ENCODE measurements at places on chromosomes 6 and 20.

- DNase-seq, result no peak
Observed at GRCh38 chr6:28005975-28006374, 48.9 kb downstream of the OR2B6 start.

DNA sequence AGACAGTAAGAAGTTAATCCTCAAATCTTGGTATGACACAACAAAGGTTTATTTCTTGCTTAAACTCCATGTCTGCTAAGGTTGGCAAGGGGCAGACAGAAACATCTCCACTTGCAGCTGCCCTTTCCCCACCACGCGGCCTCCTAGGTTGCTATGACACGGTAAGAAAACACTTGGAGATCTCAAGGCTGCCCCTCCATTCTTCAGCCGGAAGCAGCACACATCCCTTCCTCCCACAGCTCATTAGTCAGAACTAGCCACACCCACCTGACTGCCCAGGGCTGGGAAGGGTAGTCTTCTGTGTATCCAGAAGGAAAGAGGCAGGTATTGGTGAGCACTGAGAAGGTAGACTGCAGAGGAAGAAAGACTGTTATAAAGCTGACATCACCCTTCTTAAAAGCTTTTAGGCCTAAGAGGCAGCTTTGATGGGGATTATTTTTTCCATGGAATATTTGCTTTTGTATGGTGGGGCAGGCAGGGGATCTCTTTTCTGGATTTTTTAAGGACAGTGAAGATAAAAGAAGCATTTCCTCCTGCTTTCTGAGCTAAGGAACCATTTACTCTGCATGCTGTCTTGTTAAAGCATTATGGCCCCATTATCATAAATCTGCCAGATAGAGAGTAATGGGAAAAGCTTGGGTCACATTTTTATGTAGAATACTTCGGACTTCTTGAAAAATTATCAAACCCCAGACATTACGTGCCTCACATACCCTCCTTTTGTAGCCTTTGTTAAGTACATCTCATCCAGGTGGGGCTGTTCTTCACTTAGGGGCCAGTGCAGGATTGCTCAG, 41.6 kb downstream of the MRAP2 start:
- no peak for DNase-seq

- peak; percentile 33 for DNase-seq
Observed at GRCh38 chr6:38973178-38974057, 75.2 kb upstream of the GLP1R start.

DNA sequence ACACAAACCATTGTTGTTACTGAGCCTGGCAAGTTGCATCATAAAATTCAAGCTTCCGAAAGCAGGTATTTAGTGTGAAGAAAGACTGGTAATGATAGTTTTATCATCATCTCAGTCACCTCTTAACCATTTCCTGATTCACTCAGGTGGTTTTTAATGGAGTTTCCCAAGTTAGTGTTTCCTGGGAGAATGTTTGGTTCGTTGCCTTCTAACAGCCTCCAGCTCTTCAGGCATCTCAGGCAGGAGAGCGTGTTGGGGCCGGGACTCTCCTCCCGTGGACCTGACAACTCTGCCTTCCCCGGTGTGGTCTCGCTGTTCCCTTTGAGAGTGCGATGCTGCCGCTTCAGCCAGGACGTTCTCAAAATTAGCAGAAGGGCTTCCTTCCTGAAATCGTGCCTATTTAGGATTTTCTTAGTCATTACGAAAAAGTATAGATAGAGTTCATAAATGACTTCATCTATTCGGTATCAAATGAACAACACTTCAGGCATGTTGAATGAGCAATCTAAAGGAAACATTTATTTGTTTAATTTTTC, 105.0 kb upstream of the QKI start:
- DNase-seq, result no peak

GRCh38 chr6:164184410-164184809, 769.9 kb downstream of the QKI start:
- no peak for DNase-seq

DNA sequence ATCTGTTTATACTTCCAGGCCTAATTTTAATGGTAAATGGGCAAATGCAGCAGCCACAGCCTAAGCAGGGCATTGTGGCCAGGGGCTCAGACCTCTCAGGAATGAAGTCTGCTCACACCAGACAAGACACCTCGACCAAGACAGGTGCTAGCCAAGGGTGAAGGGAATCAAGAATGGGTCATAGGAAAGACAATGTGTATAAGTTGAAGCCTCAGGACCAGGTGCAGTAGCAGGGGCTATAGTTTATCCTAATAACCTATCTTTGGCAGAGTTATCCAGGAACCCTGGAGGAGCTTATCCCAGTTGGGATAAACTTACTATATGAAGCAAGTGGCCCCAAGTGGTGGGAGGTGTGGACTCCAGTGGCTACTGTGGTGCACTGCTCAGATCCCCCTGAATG, 165.0 kb upstream of the TAB2 start:
- no peak for DNase-seq

DNA sequence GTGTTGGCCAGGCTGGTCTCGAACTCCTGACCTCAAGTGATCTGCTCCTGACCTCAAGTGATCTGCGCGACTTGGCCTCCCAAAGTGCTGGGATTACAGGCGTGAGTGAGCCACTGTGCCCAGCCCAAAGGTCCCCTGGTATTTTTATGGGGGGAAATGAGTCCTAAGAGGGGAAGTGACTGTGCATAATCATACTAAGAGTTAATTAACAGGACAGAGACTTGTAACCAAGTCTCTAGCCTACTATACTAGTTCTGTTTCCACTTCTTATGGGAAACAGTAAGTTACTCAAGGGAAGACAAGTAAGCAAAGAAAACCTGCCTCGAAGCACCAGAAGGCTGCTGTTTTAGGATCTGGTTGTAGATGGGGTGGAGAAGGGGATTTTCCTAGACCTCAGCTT, 27.9 kb downstream of the TCF15 start:
- DNase-seq, result no peak

DNA sequence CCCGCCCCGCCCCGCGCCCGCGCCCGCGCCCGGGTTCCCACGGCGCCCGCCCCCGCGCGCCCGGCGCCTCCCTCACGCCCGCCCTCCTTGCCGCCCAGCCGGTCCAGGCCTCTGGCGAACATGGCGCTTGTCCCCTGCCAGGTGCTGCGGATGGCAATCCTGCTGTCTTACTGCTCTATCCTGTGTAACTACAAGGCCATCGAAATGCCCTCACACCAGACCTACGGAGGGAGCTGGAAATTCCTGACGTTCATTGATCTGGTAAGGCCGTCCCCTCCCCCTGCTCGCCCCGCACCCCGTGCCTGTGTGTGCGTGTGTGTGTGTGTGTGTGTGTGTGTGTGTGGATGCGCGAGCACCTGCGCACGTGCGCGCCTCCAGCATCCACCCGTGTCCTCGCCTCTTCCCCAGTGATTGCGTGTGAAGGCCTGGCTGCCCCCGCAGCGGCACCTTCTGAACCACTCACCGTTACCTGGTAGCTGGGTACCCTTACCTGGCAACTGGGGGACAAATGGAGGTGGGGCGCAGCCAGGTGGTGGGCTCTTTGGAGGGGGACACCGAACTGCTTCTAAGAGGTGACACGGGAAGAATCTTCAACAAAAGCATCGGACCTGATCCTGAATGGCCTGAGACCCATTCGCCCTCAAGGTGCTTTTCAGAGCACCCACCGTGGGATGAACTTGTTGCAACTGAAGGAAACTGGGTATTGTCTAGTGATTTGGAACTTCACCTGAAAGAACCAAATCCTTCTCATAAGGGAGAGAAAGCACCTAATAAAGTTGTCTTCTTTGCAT, at the start of gene AIG1:
TSS of gene AIG1 (plus strand) at position 84 of the 791 bp plus-strand sequence. CDS start at position 121, 37 bp downstream.
- DNase-seq, result peak; percentile 58

- DNase-seq, result no peak
Observed at GRCh38 chr20:51757226-51757625, 11.0 kb downstream of the ATP9A start.

- no peak for DNase-seq
Observed at GRCh38 chr6:21213492-21213891, 380.1 kb upstream of the SOX4 start.

GRCh38 chr20:20712004-20712473, 405 bp downstream of the RALGAPA2 start:
- DNase-seq, result no peak

- DNase-seq, result no peak
Observed at GRCh38 chr20:17725094-17725835, 25.5 kb downstream of the BANF2 start.

- no peak for DNase-seq
Observed at GRCh38 chr6:159037756-159038290, 7.0 kb downstream of the TAGAP start.

DNA sequence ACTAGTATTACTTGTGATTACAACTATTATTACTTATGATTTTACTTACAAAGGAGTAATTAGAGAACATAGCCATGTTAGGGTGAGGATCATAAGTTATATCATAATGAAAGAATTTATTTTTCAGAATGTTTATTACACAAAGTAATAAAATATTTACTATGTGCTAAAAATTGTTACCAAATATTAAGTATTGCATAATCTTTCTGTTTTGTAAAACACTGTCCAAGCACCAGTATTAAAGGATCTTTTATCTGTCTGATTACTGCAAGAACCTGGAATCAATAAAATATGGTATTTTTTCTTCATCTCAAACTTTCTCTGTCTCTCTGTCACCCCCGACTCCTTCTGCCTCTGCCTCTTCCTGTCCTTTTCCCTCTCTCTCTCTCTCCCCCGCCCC, 250.1 kb downstream of the BCKDHB start:
- no peak for DNase-seq

DNA sequence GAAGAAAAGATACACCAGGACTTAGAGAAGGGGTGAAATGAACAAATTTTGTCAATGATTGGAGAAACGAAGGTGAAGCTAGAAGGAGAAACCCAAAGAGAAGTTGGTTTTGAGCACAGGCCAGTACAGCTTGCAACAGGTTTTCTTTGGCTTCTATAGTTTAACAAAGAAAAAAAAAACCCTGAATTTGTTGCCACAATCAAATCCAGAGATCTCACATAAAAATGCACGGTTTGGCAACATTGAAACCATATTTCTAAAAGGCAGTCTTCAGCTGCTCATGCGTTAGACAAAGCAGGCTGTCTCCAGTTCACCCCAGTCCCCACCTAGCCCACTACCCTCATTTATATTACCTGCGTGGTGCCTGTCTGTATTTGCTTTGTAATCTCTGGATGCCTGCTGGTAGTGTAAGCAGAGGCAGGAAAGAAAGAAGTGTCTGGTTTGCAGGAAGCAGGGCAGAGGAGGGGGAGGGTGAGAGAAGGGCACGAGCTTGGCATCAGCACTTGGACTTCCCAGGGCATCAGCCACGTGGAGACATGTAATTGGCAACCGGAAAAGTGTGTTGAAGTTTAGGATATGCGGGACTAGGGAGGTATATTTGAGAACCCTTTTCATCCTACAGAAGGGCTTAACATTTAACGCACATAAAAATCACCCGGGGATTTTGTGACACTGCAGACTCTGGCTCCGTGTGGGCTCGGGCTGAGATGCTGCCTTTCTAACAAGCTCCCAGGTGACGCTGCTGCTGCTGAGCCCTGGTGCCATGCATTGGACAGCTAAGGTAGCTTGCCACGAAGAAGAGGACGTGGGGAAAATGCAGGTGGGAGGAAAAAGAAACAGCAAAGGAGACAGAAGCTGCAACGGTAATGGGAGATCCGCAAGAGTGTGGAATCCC, 14.4 kb downstream of the PFDN4 start:
- no peak for DNase-seq

DNA sequence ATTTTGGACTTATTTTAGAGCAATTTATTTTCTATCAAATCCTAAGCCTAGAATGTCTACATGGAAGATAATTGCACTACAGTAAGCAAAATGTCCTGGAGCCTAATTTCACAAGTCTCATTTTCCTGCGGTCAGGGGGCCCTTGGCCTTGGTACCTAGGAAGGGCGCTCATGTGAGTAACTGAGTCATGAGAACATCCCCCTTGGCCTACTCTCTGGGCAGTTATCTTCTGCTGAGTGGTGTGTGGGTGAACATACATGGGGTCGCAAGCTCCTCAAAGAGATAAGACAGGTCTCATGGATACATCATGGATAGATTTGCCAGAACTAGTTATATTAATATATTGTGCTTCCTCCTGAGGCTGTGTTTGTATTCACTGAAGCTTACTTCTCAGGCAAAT, 211.2 kb upstream of the MARCKS start:
- DNase-seq, result no peak

GRCh38 chr6:170046791-170047626, 243.9 kb downstream of the DLL1 start:
- no peak for DNase-seq

- DNase-seq, result no peak
Observed at GRCh38 chr20:37261714-37262113, at the start of gene GHRH. TSS of gene GHRH (minus strand) at chr20:37261814. CDS start at chr20:37256889, 4,925 bp downstream.

GRCh38 chr6:157271441-157271840, 51.9 kb downstream of the TMEM242 start:
- DNase-seq, result no peak

- no peak for DNase-seq
Observed at GRCh38 chr6:104699593-104700329, 160.0 kb downstream of the HACE1 start.

DNA sequence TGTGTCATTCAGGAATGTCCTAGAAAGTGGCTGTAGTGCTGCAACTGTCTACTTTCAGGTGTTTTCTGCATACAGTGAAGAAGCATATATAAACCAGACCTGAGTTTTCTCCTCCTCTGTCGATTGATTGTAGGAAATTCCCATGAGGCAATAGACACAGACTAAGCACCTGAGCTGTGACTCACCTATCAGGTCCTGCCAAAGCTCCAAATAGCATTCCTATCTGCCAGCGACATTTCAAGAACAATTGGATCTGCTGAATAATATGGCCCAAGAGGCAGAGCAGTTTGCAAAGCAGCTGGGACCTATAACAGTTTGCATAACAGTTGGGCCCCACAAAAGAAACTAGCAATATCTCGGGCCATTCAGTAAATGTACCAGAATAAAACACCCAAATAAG, 360.4 kb downstream of the HAO1 start:
- no peak for DNase-seq

DNA sequence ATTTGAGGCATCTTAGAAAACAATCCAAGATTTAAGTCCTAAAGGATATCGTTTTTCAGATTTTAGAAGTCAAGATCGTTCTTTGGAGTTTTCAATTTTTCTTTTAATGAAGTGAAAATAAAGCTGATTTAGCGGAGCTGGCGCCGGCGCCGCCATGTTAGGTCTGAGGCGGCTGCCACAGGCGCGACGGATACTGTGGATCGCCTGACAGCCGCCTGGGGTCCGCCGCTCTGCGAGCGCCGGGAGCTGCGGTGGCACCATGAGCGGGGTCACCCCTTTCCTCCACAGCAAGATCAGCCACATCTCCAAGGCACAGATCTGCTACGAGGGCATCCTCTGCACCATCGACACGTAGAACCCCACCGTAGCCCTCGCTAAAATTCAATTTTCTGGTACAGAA, 247.2 kb downstream of the GJA1 start:
- no peak for DNase-seq

DNA sequence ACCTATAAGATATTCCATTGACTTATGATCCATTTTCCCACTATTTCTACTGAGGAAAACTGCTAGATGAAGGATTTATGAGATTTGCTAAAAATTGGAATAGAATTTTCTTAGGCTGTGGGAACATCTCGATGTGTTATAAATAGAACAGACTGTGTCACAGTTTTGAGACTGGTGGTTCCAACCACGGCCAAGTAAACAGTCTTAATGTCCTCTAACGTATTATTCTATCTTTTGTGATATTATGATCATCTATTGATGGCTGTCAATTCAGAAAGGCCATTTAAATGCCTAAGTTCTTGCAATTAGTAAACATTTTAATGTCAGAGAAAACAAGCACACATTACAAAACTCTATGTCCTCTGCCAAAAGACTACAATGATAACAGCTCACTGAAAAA, 71.5 kb upstream of the PLN start:
- no peak for DNase-seq

GRCh38 chr6:25107218-25107617, 171.5 kb upstream of the RIPOR2 start:
- DNase-seq, result no peak
